ENCODE measurements at places on chromosomes 4 and X. TPM values are rescaled to one million over a fixed set of nuclear protein-coding genes. Genes with fewer than 3 reads are reported as not detected.

The ENPEP gene
- 1.4 TPM for total RNA-seq

The NLGN3 gene
- 0.24 TPM for total RNA-seq

The FDCSP gene
- not detected for total RNA-seq

The SYP gene
- 1.8 TPM for total RNA-seq

The KIAA1210 gene
- not detected for total RNA-seq

The MAGED4 gene
- total RNA-seq, result 1.8 TPM

The USP26 gene
- not detected for total RNA-seq

The OPN1MW3 gene
- total RNA-seq, result not detected

The SERTM2 gene
- not detected for total RNA-seq

The THAP9 gene
- total RNA-seq, result 8.6 TPM

The CXCL9 gene
- not detected for total RNA-seq

The TXK gene
- 2.7 TPM for total RNA-seq

The FOXR2 gene
- not detected for total RNA-seq

The MAP3K15 gene
- not detected for total RNA-seq
